H1 (cell line): ENCODE measurements at places on chromosomes 2 and 18.
A peak's percentile ranks its signal among the peaks of the same experiment; 100 is the strongest.

DNA sequence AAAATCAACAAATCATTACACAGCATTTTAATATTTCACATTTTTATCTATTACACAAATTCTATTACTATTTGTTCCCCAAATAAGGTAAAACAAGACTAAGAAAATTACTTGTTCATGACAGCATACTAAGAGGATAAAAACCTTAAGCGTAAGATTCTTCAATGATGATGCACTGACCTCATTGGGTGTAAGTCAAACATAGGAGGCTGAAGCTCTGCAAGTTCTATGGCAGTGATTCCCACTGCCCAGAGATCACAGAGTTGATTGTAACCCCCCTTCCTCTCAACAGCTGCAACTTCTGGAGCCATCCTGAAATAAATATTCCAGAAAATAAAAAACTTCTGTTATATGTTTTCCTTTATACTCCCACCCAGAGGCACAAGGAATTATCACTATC, 82.2 kb upstream of the CDKL4 start:
- no peak for DNase-seq

- DNase-seq, result no peak
Observed at GRCh38 chr2:44515416-44515815, 153.7 kb downstream of the CAMKMT start.

DNA sequence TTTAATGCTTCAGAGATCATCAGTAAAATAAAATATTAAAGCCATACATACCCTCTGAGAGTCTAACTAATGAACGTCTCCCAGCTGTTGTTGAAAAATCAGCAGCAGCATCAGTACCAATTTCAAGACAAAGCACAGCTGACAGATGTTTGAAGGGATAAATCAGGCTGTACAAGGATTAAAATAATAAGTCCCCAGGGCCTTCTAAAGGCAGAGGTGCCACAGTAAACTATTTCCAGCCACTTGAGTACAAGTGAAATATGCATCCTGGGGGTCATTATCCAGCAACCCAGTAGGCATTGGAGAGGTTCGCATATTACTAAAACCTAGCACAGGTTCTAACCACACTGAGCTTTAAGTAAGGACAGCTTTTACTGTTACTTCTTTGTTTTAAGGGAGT, 76.9 kb downstream of the NXPH2 start:
- DNase-seq, result no peak

- DNase-seq, result no peak
Observed at GRCh38 chr18:35141077-35141476, 99.8 kb upstream of the ZNF397 start.

DNA sequence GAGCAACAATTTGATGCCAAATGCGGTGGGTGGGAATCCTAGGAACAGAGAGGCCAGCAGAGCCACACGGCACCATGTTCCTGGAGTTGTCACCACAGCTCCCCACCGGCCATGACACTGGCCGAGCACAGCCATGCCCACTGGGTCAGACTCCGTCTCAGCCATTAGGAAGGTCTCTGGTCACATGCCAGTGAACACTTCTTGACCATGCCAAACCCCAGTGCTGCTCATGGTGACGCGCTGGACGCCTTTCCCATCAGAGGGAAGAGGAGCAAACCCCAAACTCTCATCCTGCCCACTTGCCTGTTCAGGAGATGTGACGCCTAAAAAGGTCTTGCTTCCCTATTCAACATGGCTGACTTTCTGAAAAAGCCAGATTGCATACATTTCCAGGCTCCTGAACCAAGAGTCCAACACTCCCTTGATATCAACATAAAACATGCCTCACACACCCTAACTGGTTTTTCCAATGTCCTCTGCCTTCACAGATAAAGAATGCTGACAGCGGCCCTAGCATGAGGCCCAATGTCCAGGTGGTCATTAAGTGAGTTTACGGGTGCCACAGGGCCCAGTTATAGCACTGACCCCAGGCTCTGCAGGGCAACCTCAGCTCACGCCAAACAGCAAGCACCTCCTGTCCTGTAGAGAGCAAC, 31.9 kb downstream of the TFCP2L1 start:
- no peak for DNase-seq

GRCh38 chr2:24730481-24730880, 62.7 kb downstream of the PTRHD1 start:
- no peak for DNase-seq

DNA sequence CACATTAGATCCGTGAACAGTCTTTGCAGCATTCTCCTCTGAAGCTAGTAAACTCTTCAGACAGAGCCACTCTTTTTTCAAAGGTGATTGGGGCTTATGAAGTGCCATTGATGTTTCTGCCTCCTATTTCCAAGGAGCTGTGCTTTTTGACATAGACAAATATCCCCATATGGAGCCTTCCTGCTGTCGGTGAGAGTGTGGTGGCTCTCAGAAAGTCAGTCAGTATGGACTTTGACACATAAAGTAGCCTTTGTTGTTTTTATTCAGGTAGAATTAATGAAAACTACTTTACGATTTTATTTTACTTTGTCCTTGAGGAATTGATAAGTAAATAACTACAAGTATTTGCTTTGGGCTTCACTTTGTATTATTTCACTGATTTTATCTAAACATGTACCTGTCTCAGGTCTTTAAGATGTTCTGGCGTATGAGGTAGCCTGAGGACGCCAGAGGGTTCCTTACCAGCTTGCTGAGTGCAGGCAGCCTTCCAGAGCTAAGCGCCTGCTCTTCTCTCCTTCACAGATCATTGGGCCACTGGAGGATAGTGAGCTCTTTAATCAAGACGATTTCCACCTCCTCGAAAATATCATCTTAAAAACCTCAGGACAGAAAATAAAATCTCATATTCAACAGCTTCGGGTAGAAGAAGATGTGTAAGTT, 69.7 kb downstream of the UGGT1 start:
- DNase-seq, result no peak

- peak; percentile 52 for DNase-seq
Observed at GRCh38 chr2:113156278-113157117, 17.3 kb upstream of the PSD4 start.

- DNase-seq, result no peak
Observed at GRCh38 chr18:9436206-9436929, 38.9 kb upstream of the RALBP1 start.

- no peak for DNase-seq
Observed at GRCh38 chr2:23683001-23683400, 243.9 kb downstream of the ATAD2B start.

DNA sequence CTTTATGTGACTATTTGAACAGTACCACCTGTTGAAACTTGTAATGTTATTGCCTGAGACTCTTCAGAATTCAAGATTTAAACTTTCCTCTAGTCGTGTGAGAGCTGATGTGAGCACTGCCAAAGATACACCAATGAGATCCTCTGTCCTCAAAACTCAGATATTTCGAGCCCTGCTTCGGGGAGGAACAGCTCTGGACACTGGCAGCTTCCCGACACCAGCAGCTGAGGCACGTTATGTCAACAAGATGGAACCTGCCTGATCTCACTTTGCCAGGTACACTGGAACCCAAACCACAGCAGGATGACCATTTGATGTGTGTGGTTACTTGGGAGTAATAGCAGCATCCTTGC, 319.9 kb upstream of the RBMS1 start:
- DNase-seq, result no peak

DNA sequence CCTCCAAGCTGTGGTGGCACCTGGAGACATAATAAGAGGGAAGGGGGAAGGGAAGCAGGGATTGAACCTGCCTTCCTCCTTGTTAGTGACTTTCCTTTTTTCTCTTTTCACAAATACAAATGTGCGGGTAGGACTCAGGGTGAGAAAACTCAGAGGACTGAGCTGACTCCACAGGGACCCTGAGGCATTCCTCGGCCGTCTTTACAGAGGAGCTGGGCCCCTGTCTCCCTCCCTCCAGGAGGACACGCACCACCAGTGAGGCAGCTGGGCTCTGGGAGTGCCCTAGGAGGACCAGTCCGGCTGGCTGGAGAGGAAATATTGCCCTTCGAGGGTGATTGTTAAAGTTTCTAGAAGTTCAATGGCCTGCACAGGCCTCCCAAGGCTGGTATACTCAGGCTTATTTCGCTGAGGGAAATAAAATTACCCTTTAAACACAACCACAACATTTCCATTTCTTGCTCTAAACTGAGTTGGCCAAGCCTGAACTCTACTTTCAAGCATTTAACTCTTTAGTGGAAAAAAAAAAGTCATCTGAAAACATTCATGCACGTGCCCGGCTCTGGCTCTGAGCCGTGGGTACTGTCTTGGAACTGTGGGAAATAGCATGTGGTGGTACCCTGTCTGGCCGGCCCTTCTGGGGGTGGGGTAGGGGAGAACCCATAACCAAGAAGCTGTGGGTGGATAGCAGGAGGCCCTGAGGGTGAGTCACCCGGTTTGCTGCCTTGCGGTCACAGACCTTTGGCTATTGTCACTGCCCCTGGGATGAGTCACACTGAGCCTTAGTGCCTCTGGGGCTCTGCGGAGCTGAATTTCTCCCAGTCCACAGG, 116.0 kb downstream of the COPS8 start:
- no peak for DNase-seq

- no peak for DNase-seq
Observed at GRCh38 chr18:74066018-74066417, 81.6 kb downstream of the FBXO15 start.

- no peak for DNase-seq
Observed at GRCh38 chr2:167715932-167716331, 531.5 kb downstream of the STK39 start.

DNA sequence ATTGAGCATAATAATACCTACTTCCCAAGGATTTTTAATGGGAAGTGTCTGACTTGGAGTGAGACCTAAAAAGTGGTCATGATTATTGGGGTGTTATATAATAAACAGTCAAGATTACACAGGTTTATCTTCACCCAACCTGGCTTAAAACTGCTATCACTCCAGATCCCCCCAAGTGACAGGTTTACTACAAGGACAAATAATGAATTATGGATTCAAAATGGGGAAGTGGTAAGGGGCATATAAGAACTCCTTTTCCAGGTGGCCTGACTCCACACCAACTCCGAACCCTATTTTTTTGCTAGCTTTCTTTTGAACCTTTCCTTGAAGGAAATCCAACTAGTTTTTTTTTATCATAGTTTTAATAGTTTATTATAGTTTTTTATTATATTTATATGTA, 663.0 kb upstream of the FANCL start:
- DNase-seq, result no peak

GRCh38 chr18:54558609-54559585, 32.1 kb upstream of the DYNAP start:
- no peak for DNase-seq

DNA sequence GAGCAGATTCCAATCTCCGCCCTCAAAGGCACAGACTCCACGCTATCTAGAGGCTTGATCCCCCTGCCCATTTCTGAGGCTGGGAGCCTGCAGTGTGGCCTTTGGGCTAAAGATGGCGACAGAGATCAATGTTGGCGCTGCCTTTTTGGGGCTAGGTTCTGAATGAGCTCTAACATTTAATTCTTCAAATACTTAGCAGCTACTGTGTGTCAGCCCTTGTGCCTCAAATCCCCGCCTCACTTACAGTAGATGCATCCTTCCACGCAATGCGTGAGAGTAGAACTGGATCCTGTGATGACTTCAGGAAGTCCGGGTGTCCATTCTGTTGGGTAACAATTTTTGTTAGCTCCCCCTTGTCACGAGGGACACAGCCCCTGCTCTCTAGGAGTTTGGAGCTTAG, 12.4 kb downstream of the IL1F10 start:
- peak; percentile 23 for DNase-seq
